ENCODE measurements at places on chromosomes 5 and 9.

DNA sequence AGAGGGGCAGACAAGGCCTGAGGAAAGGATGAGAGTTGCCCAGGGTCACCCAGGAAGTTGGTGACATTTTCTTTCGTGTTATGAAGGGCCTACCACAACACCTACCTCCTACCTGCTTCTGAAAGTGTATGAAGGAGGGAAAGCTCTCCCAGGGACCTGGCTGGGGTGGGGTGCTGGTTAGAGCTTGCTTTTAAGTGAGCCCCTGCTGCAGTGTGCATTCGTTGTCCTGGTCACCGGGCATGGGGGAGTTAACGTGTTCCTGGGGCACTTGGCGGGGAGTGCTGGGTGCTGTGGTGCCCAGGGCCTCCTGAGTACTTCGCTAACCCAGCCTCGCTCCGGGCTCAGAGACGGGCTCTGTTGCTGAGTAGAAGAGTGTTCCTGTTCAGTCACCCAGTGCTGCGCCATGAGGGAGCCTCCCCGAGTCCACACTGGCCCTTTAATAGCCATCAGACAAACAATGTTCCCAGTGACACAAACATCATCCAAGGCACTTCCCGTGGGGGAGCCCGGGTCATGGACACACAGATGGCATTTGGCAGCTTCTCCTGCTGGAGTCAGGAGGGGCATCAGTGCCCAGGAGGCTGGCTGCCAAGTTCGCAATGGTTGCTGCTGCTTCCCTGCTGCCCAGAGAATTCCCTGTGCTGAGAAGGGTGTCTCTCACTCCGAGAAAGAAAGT, 85.7 kb downstream of the AMBP start:
- no peak for DNase-seq

DNA sequence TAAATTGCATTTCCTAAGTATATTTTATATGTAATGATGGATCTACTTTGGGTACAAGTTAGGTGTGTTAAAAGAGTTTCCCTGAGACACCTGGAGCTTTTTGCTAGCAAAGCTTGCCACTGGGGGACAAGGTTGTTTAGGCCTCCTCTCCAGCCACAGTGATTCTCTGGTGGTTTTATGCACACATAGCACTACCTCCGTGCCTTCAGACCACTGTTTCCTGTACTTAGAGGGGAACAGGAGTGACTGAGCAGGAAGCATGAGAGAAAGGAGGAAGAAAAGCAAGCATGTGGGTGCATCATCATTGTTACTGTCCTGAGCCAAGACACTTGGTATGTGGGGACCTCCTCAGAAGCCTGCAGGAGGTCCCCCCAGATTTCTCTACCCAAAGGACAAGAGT, 272.1 kb downstream of the RASEF start:
- no peak for DNase-seq

GRCh38 chr5:100777680-100778300, 125.3 kb downstream of the ST8SIA4 start:
- peak; percentile 65 for DNase-seq

- DNase-seq = peak; percentile 14
Observed at GRCh38 chr9:124077915-124078572, 66.5 kb downstream of the LHX2 start.

GRCh38 chr5:132237670-132238069, 10.0 kb upstream of the P4HA2 start:
- DNase-seq = no peak

DNA sequence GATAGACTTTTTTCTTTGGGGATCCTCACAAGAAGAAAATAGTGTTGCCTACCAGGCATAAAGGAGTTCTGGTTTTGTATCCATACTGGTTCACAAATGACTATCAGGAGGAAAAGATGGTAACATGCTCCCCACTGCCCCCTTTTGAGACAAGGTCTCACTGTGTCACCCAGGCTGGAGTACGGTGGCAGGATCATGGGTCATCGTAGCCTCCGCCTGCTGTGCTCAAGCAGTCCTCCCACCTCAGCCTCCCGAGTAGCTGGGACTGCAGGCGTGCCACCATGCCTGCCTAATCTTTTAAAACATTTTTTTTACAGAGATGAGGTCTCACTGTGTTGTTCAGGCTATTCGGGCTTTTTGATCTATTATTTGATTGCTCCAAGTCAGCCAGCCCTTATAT, 99.3 kb downstream of the TRIO start:
- no peak for DNase-seq

DNA sequence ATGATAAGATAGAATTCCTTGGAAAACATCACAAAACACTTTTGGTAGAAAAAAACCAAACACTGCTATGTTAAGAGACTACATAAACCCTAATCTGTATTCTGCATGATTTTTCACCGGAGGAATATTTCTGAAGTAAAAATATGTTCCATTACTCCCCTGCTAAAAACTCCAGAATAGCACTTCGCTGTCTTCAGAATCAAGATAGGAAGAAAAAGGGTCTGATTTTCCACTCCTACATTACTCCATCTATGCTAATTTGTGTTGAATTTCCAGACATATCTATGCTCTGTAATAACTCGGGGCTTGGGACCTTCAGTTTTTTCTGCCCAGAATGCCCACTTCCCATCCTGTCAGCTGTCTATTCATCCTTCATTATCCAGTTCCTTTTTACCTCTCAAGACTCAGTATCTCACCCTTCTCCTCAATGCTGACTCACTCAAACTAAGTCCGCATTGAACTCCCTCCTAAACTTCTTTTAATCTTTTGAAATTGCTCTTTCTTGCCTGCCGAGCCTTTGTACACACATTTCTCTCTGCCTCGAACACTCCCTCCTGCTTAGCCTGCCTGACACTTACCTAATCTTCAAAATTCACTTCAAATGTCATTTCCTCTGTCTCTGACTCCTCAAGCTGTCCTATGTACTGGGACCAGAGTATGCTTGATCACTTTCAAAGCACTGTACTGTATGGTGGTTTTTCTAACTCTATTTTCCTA, 171.0 kb downstream of the ARRDC3 start:
- peak; percentile 40 for DNase-seq

DNA sequence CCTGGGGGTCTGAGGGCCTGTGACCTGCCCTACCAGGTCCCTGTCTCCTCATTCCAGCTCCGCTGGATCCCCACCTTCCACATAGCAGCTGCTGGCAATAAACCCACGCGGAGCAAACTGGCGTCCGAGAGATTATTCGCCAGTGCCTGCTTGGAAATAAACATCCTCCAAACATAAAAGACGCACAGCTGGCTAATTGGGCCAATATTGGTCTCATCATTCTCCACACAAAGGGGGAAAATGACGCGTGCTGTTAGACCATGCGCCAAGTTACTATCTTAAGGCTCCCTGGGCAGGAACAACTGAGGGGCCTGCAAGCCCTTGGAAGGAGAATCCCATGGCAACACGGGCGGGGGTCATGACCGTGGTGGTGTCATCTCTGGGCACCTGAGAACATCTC, 73.3 kb upstream of the SARDH start:
- DNase-seq = no peak

DNA sequence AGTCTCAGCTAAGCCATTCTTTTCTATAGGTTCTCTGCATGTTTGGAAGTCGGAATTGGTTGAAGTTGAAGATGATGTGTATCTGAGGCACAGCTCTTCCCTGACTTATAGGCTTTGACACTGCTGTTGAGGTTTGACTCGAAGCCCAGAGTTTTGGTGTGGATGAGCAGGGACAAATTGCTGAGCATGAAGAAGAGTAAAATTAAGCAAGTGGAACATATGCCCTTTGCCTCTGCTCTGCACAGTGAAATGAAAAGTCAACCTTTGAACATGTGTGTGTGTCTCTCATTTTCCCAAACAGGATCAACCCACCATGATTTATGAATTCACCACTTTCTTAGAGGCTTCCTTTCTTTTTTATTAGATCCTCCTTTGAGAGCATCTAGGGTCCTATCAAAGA, 8.5 kb downstream of the HMHB1 start:
- peak; percentile 69 for DNase-seq

DNA sequence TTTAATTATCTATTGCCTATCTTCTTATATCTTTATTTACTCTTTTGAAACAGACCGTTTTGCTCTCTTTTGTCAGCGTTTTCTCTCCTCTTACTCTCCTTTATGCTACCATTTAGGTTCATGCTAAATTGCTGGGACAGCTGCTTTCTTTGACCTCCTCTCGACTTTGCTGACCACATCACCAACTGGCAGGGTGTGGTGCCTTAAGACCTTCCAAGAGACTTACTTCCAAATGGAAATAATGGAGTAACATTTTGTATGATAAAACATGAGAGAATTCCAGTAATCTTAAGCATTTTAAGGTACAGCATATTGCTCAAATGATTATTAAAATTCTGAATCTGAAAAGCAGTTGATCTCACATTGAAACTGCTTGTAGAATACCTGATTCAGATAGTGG, 71.5 kb upstream of the MEF2C start:
- DNase-seq = no peak

DNA sequence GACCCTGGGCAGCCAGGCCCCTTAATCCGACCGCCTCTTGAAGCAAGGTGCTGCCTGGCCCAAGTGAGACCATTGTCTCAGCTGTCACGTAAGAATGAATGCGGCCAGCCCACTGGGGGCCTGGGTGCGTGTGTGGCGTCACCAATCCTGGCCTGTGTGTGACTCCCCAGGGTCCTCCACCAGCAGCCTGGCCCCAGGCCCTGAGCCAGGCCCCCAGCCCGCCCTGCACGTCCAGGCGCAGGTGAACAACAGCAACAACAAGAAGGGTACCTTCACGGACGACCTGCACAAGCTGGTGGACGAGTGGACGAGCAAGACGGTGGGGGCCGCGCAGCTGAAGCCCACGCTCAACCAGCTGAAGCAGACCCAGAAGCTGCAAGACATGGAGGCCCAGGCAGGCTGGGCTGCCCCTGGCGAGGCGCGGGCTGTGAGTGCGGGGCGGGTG, 124.2 kb downstream of the WNK2 start:
- no peak for DNase-seq

GRCh38 chr5:154820383-154820782, 30.0 kb downstream of the FAXDC2 start:
- DNase-seq = no peak

DNA sequence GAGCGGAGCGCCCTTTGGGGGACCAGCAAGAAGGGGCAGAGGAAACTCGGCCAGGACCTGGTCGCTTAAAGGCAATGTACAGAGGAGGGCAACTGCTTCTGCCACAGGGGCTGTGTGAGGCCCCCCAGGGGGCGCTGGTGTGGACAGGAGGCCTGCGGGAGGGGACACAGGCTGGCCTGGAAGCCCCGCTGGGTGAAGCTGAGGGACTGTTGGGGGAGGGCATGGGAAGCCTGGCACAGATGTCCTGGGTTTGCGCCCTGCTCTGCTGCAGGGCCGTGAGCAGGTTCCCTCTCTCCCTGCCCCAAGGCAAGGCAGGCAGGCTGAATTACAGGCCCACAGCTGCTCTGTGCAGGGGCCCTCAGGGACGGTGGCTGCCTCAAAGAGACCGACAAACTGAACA, 5.4 kb downstream of the MED22 start:
- DNase-seq = no peak

DNA sequence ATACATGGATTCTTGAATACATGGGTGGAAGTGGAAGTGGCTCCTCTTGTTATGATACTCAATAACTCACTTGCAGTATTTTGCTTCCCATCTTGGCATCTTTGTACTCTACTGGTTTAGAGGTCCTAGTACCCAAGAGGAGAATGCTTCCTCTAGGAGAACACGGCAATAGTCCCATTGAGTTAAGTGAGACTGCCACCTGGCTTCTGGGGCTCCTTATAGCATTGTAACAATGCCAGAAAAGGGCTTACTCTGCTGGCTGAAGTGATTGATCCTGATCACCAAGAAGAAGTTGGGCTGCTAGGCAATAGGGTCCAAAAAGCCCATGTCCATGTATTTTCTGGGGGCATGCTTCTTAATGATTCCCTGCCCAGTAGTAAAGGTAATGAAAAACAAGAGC, 627.6 kb upstream of the SGCD start:
- no peak for DNase-seq

DNA sequence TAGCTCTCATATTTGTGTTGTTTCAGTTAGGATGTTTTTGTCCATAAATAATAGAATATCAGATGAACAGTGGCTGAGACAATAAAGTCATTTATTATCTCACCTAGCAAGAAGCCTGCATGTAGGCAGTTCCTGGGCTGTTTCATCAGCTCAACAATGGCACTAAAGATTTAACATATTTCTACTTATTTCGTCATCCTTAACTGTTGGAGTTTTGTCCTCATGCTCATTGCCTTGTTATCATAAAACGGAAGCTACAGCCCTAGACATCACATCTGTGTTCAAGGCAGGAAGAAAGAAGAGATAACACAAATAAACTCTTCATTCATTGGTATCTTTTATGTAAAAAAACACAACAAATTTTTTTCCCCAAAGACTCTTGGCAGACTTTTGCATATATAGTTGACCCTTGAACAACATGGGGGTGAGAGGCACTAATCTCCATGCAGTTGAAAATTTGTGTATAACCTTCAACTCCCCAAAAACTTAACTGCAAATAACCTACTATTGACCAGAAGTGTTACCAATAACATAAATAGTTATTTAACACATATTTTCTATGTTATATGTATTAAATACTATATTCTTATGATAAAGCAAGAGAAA, 277.2 kb upstream of the ADRA1B start:
- DNase-seq = no peak

- peak; percentile 22 for DNase-seq
Observed at GRCh38 chr9:5052838-5053237, 67.8 kb downstream of the JAK2 start.

GRCh38 chr9:126592461-126592860, 21.3 kb upstream of the LMX1B start:
- no peak for DNase-seq

DNA sequence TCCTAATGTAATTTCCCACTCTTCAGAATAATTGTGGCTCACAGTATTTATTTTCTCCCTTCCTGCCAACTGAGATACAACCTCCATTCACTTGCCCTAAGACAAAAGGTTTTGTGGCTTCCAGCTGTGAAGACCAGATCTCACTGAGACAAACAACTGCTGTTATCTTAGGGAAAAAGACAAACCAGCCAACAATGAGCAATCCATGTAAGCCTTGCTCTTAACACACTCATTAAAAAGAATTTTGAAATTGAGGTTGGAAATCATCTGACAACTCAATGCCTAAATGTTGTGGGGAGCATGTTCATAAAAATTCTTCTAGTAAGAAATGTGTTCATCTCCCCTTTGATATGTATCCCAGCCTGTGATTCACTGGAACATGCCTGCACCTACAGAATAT, 132.9 kb downstream of the ADAMTSL1 start:
- DNase-seq = no peak

- DNase-seq = no peak
Observed at GRCh38 chr5:163439092-163439425, 1.7 kb downstream of the CCNG1 start.

DNA sequence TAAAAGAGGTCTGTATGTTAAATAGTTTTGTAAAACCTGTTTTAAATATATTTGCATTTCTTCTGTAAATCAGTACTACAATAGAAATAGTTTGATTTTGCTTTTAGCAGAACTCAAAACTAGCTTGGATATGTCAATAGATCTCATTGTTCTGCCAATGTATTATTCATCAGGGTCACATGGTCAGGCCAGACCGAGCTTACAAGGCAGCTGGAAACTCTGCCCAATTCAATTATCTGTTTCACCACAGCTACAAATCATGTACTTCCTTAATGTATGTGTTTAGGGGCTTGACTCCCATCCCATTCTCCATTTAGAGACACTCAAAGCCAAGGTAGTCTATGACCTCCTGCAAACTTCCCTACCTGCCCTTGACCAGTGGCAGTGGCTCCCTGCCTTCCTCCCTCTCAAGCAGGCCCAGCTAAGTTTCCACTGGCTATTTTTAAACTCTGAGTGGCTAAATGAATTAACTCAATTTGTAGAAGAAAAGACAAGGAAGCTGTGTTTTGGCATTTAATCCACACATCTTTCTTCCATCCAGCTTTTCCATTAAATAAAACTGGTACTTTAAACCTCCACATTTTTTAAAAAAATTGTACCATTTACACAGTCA, 46.4 kb upstream of the SELENOP start:
- DNase-seq = peak; percentile 68

All from fibroblast of gingiva (primary cell).